NCI-H1048 (cell line): ENCODE measurements at places on chromosomes 6 and 20.

GRCh38 chr6:87066449-87067333 is 28.2 kb downstream of the CGA start:
- DNase-seq, result peak; percentile 17

- DNase-seq, result no peak
These were observed 68.9 kb downstream of the DLGAP4 start for GRCh38 chr20:36374995-36375394.

DNA sequence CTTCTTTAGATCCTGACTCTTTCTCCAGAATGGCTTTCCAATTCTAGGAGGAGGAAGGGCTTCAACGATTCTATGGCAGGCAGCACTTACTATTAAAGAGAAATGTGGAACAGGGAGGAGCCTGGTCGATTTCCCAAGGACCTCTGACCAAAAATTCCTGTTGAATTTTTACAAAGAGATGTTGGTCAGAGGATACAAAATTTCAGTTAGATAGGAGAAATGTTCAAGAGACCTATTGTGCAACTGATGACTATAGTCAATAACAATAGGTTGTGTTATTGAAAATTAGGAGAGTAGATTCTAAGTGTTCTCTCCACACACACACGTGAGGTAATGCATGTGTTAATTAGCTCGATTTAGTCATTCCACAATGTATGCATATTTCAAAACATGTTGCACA is 130.1 kb upstream of the TNFAIP3 start:
- no peak for DNase-seq

DNA sequence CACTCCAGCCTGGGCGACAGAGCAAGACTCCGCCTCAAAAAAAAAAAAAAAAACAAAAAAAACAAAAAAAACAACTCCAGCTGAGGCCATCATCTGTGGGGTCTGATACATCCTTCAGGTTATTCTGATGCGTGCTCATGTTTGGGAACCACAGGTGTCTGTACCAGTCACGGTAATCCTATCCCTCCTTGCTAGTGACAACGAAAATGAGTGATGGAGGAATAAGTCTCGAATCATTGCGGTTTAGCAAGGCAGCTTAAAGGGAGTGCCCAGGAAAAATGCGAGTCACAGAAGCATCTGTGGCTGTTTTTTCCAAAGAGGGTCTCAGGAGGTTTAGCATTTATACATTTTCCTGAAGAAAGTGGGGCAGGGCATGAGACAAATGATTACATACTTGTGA is 48.8 kb downstream of the MCUR1 start:
- no peak for DNase-seq

- DNase-seq, result no peak
These were observed 37.9 kb upstream of the CCN2 start for GRCh38 chr6:131989036-131989435.

DNA sequence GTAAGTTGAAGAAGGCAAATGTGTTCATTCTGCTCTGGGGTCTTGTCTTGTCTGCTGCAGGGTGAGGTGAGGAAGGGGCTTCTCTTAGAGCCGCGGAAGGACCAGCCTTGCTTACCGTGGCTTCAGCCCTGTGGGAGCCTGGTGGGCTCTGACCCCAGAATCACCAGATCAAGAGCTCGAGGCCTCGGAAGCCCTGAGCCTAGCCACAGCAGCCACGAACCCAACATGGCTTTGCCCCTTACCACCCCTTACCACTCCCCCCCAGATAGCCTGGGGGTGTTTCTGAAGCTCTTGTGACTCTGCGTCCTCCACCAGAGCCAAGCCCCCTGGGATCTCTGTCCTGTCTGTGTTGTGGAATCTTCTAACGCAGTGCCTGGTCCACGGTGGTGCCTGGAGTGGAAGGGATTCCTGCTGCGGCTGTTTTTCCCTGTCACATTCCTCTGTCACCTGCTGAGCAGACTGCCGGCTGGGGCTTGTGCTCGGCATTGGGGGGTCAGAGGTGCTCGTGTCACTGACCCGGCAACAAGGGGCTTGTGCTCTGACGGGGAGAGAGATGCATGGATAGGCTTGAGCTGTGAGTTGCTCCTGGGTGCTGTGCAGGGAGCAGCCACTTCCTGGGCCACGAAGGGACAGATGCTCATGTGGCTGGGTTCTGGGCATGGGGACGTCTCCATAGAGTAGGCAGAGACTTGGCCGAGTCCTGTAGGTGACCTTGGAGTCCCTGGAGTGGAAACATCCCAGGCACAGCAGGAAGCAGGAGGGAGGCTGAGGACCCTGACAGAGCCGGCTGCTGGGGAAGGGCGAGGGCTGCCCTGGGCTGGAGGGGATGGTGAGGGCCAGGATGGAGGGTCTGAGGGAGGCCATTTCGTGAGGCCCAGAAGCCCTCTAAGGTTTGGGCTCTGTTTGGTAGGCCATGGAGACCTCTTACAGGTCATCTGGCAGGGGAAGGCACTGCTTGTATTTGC is 316.0 kb downstream of the QKI start:
- no peak for DNase-seq

DNA sequence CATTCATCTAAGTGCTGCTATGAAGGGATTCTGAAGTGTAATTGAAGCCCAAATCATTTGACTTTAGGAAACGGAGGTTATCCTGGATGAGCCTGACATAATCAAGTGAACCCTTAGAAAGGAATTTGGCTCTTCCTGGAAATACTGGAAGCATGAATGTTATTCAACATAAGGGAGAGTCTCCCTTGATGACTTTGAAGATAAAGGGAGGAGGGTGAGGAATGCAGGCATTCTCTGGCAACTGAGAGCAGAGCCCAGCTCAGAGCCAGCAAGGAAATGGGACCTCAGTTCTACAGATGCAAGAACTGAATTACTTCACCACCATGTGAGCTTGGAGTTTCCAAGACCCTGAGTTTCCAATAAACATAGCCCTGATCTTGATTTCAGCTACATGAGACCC is 168.2 kb downstream of the DLL1 start:
- no peak for DNase-seq

GRCh38 chr20:3763671-3764601 is 3.6 kb downstream of the ADISSP start:
- no peak for DNase-seq

DNA sequence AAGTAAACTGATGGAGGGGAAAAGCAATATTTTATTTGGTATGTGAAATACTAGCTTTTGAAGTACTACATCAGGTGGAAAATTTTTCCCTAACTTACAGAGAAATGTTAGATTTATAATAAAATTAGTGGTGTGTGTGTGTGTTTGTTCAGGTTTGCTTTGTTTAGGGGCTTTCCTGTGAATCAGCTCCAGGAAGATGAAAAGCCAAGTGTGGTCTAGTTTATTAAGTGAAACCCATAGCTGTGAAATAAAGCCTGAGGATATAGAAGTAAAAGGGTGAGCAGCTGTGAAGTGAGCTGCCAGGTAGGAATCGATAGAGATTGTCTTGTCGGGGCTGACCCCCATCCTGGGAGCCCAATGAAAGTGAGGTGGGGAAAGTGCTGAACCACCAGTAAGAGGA is 347.6 kb upstream of the IMPG1 start:
- no peak for DNase-seq

GRCh38 chr6:11358904-11359830 is 126.7 kb upstream of the NEDD9 start:
- no peak for DNase-seq

DNA sequence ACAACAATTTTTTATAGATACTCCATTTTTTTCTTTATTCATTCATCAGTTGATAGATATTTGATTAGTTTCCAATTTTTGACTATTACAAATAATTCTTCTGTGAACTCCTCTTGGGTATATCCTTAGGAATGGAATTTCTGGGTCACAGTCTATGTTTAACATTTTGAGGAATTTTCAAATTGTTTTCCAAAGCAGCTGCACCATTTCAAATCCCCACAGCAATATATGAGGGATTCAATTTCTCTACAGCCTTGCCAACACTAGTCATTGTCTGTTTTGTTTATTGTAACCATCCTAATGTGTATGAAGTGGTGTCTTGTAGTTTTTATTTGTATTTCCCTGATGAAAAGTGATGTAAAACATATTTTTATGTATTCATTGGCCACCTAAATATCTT is 320.3 kb upstream of the DEFB112 start:
- DNase-seq, result no peak

- DNase-seq, result no peak
These were observed 111.0 kb upstream of the TMEM181 start for GRCh38 chr6:158448856-158449255.

DNA sequence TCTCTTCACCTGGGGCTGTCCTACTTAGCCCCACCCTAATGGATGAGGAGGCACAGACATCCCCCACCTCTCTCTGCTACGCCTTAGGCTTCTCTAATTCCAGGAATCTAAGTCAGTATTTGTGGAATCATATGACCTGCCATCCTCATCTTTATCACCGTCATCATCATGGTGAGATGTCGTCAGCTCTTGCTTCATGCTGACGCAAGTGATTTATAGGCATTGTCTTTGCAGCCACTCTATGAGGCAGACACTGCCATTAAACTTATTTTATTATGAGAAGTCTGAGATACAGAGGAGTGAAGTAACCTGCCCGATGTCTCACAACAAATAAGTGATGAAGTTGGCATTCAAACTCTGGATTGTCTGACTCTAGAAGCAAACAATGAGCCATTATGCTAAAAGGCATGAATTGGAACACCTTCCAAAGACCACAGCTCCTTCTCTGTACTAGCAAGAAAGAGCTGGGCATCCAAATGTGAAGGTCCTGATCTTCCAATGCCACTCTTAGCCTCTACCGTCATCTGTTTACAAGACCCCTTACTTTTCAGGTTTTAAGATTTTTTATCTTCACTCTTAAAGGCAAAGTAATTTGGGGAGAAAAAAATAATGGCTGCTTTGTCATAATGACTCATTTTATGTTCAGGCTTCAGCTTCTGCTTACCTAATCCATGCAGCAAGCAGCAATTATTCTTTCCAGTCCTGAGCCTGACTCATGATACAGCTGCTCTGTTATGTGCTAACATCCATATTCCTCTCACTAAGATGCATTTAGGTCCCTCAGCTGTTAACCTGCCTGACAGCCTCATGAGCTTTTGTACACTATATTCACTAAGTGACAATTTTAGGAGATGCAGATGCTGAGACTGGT is 113.7 kb upstream of the BCLAF1 start:
- no peak for DNase-seq

GRCh38 chr6:137798846-137799245 is 68.2 kb upstream of the TNFAIP3 start:
- DNase-seq, result no peak

- no peak for DNase-seq
These were observed 14.4 kb downstream of the JARID2 start for GRCh38 chr6:15260099-15260821.

DNA sequence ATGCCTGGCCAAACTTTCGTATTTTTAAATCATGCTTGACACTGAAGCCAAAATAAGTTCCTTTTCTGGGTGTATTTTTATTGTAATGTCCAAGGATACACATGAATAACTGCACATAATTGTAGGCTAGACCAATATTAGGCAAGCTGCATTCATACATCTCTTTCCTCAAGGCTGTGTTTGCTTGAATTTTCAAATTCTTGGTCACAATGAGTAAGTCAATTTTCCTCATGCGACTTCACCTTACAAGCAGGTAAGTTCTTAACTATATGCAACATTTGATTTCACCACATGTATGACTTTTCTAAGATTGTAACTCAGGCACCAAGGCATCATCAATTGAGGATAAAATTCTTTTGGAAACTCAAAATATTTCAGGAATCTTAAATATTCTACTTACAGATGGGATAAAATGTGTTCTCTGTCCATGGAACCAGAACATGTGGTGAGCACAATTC is 112.4 kb upstream of the ZNF217 start:
- DNase-seq, result no peak

- no peak for DNase-seq
These were observed 171.5 kb downstream of the PHF3 start for GRCh38 chr6:63807056-63807455.

DNA sequence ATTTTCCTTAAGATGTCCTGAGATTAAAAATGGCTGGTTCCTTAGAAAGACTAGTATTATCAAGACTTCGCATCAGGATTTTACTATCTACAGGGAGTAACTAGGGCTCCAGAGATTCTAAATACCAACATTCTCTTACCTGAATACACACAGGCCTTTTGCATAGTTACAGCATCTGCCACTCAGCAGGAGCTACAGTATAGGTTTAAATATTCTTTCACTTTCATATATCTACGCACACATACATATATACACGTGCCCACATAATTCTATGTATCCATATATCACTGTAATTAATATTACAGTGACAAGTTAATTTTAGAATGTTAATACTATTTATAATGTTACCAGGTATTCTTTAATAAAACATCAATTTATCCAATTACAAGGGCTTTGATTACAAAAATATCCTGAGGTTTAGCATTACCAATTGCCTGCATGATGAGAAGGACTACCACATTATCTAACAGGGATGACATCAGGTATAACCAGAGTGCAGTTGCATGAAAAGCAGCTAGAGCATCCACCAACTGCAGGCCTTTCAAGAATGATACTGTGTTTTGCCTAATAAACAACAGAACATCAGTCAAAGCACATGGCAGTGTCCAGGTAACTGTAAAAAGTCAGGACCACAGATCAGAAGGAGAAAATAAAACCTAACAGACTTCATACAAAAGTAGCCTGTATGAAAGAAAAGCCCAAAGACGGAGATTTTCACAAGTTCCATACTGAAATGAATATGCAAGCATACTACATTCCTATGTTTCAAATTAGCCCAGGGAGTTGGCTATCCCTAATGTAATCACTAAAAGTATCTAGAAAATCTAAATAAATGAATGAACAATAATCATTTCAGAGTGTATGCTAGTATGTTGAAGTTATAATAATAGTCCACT is 268.7 kb downstream of the PTPRK start:
- no peak for DNase-seq

- DNase-seq, result no peak
These were observed 50.7 kb downstream of the FAM8A1 start for GRCh38 chr6:17650656-17651309.
